ENCODE measurements at places on chromosomes 5 and 9.

GRCh38 chr5:141359790-141360426, at the start of gene PCDHGB2:
Gene PCDHGB2 (plus strand): TSS chr5:141359994. CDS start chr5:141360136, 142 bp downstream.
- no peak for DNase-seq

DNA sequence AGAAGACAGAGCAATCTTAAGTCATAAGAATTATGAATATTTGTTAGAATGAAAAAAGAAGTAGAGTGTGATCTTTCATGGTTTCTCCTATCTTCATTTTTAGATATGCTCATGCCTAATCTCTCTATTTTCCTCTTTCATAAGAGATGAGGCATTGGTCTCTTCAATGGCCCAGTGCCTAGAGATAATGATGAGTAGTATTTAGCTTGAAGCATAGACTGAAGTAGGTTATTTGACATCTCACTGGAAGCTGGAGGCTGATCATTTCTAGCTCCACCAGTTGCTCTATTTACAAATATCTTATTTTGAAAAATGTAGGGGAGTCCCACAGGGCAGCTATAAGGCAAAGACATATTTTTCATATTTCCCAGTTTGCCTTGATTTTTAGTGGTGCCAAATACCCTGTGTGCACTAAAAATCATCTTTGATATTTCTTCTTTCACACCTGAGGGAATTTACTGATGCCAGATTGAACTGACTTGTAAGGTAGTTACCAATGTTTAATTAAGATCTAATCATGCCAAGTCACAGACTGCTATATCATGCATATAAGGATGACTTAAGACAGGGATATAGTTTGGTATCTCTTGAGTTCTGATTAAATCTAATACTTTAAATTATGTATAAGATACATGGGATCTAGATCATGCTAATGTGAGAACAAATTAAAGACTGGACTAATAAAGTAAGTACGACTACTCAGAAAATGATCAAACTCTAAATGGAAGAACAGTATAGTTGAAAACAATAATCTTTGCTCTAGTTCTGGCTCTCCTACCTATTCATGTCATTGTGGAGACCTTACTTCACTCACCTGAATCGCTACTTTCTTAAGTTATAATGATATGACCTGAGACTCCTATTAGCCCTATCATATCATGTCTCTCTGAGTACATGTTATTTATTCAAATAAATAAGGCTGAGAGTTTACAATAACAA, 108.2 kb upstream of the IFNE start:
- no peak for DNase-seq

GRCh38 chr5:11191673-11192072, 430.6 kb upstream of the DAP start:
- DNase-seq = no peak

- DNase-seq = no peak
Observed at GRCh38 chr9:69346596-69347390, 21.8 kb downstream of the ENTREP1 start.

GRCh38 chr5:68953231-68953874, 140.5 kb upstream of the SLC30A5 start:
- DNase-seq = no peak

DNA sequence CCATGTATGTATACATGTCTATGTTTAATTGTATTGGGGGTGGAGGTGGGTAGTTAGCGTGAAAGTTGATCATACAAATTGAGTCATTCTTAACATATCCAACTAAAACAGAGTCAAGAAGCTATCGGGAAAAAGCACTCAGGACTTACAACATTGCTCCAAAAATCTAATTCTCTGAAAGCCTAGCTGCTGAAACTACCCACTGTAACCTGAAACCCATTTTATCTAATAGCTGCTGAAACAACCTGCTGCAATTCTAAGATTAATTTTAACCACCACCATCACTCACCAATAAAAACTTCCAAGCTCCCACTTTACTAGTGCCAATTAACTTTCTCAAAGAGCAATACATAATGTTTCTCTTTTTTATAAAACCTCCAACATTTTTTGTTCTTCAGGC, 32.2 kb downstream of the KCNV2 start:
- no peak for DNase-seq

- no peak for DNase-seq
Observed at GRCh38 chr5:79535477-79536192, 21.7 kb upstream of the HOMER1 start.

- DNase-seq = no peak
Observed at GRCh38 chr5:40569546-40570270, 110.0 kb upstream of the PTGER4 start.

- DNase-seq = no peak
Observed at GRCh38 chr5:142506756-142507155, 179.1 kb downstream of the FGF1 start.

DNA sequence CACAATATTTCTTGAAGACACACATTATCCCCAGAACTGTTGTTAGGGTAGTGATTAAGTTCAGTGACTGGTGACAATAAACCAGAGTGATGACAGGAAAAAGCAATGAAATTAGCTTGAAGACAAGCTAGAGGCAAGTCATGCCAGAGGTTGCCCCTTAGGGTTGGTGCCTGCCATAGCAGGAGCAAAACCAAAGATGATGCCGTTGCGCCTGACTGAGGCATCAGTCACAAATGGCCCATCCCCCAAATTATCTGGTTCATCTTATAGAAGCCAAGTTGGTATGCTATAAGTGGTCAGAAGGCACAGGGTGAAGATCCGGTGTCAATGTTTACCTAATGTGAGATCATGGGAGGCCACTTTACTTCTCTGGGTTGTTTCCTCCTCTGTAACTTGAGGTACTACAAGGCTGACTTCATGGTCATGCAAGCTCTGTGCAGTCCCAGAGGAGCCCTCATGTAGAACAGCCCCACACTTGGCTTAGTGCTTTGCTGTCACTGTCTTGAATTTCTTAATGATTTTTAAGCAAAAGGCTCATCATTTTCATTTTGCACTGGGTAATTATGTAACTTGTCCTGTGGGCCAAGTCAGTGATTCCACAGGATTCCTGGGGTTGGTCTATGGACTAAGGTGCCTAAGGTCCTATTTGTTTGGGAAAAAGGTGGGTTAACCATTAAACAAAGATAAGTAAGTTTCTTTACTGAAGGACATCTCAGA, 211.3 kb downstream of the MAN2A1 start:
- no peak for DNase-seq

DNA sequence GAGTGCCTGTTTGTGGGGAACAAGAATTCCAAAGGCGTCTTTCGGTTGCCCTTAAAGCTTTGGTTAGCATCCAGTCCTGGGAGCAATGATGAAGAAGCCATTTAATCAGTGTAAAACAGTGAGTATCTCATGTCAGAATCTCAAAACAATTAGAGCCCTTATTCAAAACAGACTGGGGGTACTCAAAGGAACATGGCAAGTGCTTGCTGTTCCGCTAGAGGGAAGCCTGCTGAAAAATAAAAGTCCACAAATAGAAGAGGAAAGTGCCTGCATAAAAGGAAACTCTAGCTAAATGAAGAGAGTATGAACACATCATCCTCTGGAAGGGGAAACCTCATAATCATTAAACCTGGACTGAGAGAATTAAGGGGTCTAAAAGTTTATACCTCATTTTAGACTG, 26.4 kb downstream of the FBXL7 start:
- DNase-seq = no peak

GRCh38 chr9:37988602-37989001, 80.4 kb downstream of the SHB start:
- no peak for DNase-seq

DNA sequence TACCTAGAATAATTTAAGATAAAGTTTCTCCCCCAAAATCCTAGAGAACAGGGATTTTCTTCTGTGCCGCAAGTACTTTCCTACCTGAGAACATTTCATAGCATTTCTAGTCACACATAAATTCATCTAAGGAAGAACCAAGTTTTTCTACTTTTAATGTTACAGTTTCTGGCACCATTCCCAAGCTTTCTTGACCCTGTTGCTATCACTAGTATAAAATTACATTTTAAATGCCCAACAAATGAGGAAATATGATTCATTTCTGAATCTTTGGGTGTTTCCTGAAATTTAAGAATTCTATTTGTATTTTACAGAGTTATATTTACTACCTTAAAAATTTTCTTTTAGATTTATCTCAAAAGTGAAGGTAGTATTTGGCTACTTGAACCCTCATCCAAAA, 137.8 kb downstream of the LPAR1 start:
- no peak for DNase-seq

GRCh38 chr5:95081500-95081960, 203.4 kb downstream of the MCTP1 start:
- DNase-seq = no peak

DNA sequence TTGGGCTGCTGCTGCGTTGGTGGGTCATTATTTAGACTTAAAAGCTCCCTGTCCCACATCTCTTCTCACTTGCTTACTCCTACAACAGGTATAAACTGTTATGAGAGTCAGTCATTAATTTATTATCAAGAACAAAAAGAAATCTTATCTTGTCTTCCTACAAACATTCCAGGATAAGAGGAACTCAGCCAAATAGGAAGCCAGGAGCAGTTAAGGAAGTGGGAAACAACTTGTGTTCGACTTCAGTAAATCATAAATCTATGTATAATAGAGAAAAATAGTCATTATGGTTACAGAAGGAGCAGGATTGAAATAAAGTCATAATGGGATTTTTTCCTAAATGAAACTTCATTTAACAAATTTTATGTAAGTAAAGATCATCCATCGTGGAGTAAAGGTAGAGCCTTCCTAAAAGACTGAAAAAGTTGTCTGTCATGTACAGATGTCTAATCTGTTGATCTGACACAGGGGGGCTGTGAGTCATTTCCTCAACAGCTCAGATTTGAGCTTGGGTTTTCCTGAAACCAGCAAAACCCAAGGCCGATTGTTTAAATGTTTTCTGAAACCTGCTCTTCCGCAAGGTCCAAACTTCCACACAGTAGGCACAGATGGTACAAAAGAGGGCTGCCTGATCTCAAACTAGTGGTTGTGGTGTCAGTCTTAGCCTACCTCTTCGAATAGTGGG, 25.3 kb upstream of the LRRTM2 start:
- no peak for DNase-seq

GRCh38 chr9:120117081-120117480, 462.9 kb downstream of the CDK5RAP2 start:
- no peak for DNase-seq

DNA sequence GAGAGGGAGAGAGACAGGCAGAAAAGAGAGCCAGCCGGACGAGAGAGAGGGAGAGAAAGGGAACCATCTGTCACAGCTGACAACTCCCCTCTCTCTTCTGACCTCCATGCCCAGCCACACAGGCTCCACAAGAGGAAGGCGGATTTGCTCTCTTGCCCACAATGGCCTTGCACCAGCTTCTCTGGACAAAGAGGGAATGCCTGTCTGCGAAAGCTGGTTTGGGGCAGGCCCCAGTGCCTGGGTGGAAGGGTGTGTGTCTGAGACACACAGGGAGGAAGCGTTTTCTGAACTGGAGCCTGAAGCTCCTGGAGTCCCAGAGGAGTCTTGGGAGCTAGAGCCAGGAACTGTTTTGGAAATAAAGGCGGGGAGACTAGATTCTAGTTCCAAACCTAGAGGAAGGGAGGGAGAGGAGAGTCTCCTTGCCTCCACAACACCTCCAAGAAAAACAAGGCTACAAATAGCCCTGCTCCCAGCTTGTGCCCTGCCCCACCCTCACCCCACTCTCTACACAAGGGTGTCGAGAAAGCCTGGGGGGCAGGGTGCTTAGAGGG, 12.5 kb downstream of the C1QTNF2 start:
- no peak for DNase-seq

- DNase-seq = no peak
Observed at GRCh38 chr9:136055715-136056545, 39.2 kb downstream of the NACC2 start.

GRCh38 chr5:57666582-57666981, 184.0 kb upstream of the ACTBL2 start:
- no peak for DNase-seq

DNA sequence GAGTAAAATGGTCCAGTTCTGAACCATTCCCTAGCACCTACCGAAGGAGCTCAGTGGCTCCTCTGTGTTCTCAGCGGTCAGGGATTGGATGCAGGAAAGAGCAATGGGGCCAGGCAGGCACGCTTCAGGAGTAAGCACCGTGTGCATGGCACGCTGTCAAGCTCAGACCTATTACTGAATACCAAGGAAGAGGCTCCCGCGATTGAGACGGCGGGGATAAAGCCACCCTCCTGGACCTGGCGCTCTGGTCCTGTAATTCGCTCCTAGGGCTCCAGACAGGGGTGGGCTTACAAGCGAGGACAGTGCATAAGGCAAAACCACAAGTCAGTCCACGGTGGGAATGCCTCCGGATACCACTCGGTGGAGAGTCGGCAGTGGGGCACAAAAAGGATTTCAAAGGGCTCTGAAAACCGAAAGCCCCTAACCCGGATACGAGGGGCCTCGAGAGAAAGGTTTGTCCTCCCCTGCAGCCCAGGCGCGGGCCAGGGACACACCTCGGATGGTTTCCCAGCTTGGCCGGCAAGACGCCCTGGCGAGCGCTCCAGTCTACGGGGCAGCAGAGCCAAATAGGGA, 988 bp downstream of the OXCT1 start:
- DNase-seq = no peak

DNA sequence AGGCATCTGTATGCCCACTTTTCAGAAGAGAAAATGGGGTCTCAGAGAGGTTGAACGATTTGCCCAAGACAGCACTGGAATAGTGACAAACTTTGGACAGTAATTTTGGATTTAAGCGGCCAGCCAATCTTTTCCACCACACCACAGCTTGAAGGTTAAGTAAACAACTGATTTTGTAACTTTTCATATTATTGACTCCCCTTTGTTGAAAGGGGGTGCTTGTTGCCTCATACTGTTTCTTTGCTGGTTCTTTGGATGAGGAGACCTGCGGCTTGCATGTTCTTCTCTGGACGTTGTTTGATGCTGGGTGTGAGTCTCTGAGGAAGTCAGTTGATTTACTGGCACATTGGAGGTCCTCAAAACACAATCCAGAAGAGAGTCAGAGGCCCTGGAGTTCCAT, 11.7 kb upstream of the GABBR2 start:
- no peak for DNase-seq

DNA sequence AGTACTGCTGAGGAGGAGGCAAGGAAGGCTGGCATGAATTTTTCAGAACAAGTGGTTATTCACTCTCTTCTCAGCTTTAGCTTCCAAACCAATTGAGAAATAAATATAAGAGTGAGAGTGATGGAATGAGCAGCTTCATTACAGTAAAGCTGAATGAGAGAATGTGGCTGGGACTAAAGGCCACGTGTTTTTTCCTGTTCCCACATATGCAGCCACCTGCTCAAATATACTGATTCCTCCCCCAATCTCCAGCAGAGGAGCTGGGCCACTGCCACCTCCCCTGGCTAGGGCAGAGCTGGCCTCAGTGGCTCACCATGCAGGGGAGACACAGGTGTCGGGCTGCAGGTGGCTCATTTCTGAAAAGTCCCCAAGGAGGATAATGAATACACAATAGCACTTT, 1505.3 kb upstream of the WWC1 start:
- DNase-seq = no peak

GRCh38 chr5:168214071-168214470, 77.4 kb upstream of the WWC1 start:
- DNase-seq = no peak
